ENCODE measurements at places on chromosomes 1 and 21.

DNA sequence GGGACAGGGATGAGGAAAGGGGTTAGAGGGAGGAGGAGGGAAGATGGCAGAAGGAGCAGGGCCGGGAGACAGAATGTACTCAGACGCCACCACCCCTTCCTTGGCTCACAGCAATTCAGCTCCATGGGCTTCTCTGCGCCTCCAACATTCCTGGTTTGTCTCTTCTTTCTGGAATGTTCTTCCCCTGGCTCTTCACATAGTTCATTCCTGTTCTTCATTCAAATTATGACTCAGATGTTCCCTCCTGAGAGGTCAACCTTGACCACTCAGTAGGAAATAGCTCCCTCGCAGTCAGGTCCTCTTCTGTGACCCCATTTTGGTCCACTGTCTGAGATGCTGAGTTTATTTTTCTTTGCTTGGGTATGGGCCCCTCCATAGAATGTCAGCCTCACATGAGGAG lies 203.2 kb downstream of the C1orf94 start:
- DNase-seq, result no peak

GRCh38 chr1:186735463-186735862 lies 55.2 kb upstream of the PTGS2 start:
- no peak for DNase-seq

DNA sequence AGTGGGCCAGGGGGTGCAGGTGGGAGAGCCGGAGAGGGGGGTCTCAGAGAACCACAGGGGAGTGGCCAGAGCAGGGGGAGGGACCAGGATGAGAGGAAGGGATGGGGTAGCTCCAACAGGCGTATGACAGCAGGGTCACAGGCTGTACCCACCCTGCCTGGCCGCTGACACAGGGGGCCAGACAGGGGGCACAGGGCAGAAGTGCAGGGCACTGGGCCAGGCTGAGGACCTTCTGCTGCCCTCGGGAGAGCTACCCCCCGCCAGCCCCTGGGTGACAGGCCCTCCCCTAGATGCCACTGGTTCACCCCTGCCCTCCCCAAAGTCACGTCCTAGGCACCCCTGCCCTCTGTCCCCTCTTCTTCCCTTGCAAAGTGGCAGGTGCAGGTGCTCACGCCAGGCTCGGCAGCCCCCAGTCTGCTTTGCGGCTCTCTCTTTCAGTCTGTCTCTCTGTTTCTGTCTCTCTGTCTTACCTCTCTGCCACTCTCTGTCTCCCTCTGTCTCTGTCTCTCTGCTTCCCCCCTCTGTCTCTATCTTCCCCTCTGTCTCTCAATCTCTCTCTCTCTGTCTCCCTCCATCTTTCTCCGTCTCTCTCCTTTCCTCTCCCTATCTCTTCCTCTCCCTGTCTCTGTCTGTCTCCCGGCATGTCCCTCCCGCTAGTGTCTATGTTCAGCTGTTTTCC lies 48.5 kb downstream of the WNT9A start:
- DNase-seq, result no peak

- DNase-seq, result no peak
Observed at GRCh38 chr1:154772606-154773506, 97.2 kb downstream of the KCNN3 start.

GRCh38 chr1:233394860-233395717 lies 67.6 kb downstream of the MAP3K21 start:
- DNase-seq, result no peak

- DNase-seq, result no peak
Observed at GRCh38 chr1:67439277-67440029, 9.3 kb upstream of the SERBP1 start.

GRCh38 chr21:45286671-45287437 lies 841 bp downstream of the POFUT2 start:
- no peak for DNase-seq

DNA sequence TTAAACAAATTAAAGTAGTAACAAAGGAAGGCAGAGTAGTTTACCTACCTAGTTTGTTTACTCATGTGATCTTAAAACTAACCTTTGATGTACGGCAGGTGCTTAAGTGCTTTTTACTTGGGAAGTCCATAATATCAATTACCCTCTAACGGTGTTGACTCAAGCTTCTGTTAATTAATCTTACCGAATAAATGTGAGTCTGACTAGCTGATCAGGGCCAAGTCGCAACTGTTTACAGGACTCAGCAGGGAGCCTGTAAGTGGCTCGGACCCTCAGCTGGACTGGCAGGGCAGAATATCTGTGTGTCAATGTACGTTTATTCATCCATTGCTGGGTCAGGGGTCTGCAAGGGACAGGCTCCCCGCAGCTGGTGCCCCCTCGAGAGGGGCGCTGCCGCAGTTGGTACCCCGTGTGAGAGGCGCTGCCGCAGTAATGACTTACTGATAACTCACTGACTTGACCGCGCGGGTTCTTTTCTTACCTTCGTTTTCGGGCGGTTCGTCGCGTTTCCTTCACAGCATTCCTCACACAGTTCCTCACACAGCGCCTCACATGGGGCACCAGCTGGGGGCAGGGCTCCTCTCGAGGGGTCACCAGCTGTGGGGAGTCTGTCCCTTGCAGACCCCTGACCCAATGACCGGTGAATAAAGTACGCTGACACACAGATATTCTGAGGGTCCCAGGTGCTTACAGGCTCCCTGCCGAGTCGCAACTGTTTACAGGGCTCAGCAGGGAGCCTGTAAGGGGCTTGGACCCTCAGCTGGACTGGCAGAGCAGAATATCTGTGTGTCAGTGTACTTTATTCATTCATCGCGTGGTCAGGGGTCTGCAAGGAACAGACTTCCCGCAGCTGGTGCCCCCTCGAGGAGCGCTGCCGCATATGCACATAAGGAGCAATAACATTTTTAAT lies 3.0 kb downstream of the FMO1 start:
- peak; percentile 18 for DNase-seq

GRCh38 chr21:16538405-16538804 lies 808.6 kb downstream of the USP25 start:
- DNase-seq, result no peak

GRCh38 chr21:38126666-38127303 lies 130.0 kb upstream of the KCNJ15 start:
- peak; percentile 16 for DNase-seq

- no peak for DNase-seq
Observed at GRCh38 chr1:119367432-119368124, 1.0 kb upstream of the HAO2 start.

DNA sequence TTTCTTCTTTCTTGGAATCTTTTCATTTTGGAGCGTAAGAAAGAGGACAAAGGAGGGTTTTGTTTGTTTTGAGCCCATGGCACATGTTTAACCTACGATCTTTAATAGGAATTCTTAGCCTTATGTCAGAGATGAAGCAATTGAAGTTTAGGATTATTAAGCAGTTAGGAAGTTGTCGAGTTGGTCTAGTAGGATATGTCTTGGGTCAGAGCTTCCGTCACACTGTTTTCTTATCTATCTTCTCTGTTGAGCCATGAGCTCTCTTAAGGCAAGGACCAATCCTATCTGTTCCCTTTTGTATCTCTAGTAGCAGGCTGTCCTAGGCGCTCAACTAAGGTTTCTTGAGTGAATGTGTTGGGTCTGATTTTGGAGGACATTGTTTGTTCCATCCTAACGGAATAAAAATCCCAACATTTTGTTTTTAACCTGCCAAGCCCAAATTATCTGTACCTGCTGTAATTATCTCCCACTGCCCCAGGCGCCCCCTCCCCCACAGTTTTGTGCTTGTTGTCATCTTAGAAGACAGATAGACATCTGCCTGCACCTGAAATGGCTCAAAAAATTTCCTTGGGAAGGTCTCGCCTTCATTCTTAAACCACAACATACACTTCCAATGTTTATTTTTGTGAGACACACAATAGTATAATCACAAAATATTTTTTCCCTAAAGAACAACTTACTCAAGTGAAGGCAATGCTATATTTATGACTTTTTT lies 95.3 kb upstream of the GADD45A start:
- no peak for DNase-seq
